ENCODE measurements at places on chromosomes 5 and 9.
A peak's percentile ranks its signal among the peaks of the same experiment; 100 is the strongest.

DNA sequence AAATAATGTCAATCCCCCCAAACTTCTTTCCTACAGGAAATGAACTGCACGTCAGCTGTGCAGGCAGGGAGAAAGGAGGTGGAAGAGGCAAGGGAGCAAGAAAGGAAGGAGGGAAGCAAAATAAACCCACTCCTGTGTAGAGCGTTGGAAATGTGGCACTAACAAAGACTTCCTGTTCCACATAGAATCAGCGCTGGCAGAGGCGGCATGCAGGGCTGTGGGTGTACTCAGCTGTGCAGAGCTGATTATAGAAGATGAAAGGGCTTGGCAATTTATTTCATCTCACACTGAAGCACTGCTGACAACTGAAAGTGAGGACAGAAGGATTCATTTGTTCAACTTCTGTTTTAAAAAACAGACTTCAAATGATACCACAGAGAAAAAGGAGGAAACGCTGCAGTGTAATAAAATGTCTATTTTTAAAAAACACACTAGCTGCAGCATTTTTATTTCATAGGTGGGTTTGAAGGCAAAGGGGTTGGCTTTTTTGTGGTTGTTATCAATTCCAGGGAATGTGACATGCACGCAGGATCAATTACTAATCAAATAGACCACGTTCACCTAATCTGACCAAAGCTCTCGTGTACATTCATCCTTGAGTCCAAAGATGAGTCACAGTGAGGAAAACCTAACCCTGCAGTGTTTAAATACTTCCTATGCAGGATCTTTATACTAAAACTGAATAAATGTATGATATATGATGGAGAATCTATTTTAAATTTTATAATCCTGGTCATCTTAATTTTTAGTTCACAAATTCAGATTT is 583.5 kb downstream of the ZNF608 start:
- no peak for DNase-seq

GRCh38 chr5:150000990-150001659 is 586 bp downstream of the HMGXB3 start:
- peak; percentile 57 for DNase-seq

DNA sequence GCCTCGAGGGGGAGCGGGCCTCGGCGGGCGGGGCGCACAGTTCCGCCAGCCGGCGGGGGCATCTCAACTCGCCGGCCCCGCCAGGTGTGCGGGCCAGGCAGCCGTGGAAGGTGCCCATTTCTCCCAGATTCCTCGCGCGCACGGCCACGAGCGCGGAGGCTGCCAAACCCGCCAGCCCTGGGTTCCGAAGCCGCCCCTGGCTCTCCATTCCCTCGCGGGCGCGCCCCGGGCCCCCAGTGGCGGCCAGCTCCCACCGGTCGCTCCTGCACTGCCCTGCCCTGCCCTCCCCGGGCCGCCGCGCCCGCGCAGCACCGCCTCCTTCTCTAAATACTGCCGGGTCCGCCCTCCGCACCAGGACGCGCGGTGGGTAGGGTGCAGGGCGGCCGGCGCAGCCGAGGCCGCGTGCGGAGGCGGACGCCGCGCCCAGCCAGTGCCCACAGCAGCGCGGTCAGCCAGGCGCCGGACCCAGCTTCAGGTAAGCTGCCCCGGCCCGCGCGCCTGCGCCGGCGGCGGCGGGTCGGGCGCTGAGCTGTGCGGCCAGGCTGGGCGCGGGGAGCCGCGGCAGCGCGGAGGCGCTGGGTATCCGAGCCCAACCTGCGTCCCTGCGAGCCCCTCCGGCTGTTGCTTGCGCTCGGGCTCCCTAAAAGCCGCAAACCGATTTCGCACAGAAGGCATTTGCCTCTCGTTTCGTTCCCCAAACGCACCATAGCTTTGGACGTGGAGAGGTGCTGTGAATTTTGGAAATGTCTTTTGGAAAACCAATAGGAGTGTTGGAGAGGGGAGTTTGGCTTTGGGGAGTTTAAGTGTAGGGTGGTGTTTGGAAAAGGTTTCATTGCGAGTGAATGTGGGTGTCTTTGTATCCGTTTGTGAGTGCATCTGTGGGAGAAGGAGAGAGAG is at the start of gene TMEM171:
TMEM171 (plus strand) TSS at position 354 of the 897 bp plus-strand sequence. CDS start 2,799 bp downstream, outside the sequence.
- peak; percentile 50 for DNase-seq

GRCh38 chr9:35915681-35916294 is 6.5 kb downstream of the SPAAR start:
- DNase-seq = no peak

GRCh38 chr5:153559926-153560325 is 69.5 kb downstream of the GRIA1 start:
- no peak for DNase-seq

DNA sequence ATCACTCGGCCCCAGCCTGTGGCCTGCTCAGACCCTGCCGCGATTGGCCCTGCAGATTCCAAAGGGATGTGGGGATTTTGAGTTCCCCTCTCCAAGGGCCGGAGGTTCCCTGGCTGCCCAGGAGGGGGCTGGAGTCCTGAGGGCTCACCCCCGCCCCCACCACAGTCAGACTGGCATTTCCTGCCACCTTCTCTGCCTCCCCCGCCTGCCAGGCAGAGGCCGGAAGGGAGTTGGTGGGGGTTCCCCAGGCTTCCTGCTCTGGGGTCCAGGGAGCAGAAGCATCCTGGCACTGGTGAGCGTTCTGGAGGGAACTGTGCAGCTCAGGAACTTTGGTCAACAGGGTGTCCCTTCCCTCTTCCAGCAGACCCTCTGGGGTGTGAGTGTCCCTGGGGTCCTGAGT is 70.6 kb downstream of the RXRA start:
- DNase-seq = no peak

- no peak for DNase-seq
Observed at GRCh38 chr5:134227259-134227658, 1.4 kb upstream of the PPP2CA start.

- no peak for DNase-seq
Observed at GRCh38 chr5:1029282-1029944, 20.8 kb downstream of the NKD2 start.

DNA sequence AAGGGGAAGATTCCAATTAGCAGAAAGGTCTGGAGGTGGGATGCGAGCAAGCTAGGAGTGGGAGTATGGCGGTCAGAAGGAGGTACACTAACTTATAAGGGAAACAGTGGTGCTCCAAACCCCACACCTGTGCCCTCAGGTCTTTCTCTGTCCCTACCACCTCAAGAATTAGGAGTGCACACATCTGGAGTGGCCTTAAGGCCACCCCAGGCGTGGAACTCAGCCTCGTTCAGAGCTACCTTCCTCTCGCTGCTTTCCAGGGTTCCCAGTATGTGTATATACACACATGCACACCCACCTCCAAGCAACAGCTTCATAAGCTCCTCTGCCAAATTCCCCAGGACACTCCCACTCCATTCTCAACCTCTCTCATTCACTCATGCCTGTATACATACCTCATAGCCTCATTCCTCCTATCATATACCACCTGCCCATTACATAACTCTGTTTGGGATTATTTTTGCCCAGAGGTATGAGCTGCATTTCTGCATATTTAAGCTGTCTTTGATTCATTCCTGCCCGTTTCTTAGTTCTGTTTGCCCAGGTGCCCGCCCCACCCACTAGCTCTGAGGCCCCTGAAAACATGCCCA is 118.7 kb downstream of the PSD2 start:
- no peak for DNase-seq

DNA sequence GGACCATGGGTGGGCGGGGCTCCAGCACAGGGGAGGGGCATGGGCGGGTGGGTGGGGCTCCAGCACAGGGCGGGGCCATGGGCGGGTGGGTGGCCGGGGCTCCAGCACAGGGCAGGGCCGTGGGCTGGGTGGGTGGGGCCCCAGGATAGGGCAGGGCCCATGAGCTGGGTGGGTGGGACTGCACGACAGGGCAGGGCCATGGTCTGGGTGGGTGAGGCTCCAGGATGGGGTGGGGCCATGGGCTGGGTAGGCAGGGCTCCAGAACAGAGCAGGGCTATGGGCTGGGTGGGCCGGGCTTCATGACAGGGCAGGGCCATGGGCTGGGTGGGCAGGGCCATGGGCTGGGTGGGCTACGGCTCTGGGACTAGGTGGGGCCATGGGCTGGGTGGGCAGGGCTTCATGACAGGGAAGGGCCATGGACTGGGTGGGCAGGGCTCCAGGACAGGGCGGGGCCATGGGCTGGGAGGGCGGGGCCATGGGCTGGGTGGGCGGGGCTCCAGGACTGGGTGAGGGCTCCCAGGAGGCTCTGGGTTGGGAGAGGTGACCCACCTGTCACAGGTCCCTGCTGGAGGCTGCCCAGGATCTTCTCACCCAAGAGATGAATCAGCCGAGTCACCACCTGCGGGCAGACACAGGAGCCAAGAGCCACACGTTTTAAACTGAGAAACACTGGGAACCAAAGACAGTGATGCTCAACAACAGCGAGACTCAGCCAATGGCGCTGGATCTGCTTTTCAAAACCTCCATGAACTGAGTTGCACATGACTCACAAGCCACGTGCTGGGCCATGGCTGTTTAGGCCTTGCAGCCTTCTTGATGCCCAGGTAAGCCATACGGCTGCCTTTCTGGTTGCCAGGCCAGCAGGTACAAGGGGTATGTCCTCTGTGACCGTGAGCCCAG is 33.6 kb upstream of the NSMF start:
- DNase-seq = no peak

GRCh38 chr5:133635051-133635450 is 22.7 kb upstream of the FSTL4 start:
- DNase-seq = no peak

DNA sequence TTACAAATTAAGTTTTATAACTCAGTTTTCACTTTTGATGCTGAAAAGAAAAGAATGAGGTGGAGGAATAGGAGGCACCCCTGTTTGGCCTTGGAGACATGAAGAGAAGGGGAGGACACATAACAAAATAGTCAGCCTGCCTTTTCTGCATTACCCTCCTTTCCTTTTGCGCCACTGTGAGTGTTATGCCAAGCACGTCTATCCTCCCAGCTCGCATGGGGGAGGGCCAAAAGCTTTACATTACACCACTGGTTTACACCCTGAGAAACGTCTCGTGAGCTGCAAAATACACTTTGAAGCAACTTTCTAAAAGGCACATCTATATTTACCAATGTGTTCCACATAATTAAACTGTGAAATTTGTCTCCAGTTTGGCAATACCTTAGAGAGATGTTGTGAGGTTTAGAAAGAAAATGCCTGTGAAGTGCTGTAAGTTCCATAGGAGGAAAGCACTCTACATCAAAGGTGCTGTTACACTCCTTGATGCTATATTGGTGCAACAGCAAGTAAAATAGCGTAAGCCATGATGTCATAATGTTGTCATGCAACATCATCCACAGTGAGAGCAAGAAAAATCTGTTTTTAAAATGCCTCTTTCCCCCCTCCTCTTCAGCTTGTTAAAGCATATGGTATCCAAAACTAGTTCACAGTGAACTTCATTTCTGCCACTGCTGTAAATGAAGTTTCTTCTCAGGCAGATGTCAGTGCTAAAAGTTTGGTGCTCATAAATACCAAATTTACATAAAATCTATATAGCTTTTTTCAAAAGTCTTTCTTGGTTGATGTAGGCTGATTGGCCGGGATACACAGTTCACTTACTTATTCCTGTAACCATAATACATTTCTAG is 50.3 kb downstream of the CETN3 start:
- no peak for DNase-seq

GRCh38 chr5:142627383-142628217 is 58.3 kb downstream of the FGF1 start:
- peak; percentile 50 for DNase-seq

- no peak for DNase-seq
Observed at GRCh38 chr5:65184780-65185179, 296.9 kb downstream of the ADAMTS6 start.

DNA sequence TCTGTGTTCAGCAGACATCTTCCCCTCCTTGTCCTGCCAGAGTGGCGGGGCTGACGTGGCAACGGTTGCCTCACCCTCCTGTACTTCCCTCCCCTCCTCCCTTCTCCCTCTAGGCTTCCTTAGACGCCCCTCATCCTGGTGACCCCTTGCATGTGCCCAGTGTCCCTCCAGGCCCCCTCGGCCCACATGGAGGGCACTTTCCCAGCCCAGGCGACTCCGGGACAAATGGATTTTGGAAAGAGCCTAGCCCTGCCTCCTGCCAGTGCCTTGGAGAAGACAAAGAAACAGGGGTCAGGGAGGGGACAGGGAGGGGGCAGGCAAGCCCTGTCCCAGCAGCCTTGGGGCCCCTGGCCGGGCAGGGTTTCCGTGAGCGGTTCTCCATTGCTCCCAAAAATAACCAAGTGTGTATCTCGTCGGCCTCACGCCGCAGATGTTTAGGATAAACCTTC is 38.3 kb upstream of the NEURL1B start:
- DNase-seq = peak; percentile 16

DNA sequence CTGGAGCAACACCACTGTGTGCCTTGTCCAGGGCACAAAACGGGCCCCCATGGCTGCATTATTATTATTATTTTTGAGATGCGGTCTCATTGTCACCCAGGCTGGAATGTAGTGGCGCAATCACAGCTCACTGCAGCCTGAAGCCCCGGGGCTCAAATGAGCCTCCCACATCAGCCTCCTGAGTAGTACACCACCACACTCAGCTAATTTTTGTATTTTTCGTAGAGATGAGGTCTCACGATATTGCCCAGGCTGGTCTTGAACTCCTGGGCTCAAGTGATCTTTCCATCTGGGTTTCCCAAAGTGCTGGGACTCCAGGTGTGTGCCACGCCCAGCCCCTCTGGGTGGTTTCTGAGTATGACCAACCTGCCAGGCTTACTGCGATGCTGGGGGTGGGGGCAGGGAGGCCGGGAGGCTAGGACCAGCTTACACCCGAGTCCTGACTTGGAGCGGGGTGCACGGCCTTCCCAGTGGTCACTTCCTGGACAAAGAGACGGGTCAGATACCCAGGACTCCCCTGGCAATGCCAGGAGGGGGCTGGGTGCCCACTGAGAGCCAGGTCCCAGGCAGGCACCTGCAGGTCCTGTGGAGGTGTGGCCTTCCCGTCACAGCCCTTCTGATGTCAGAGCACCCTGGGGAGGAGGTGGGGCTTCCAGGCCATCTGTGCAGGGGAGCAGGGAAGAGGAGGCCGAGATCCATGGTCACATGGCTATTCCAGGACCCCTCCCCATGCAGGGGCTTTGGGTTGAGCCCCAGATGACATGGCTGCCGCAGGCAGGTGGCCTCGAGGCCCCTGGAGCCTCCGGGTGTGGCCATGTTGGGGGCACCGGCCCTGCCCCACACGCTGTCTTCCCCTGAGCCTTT is 8.3 kb upstream of the NRARP start:
- no peak for DNase-seq

- peak; percentile 87 for DNase-seq
Observed at GRCh38 chr9:109794361-109795012, 14.5 kb downstream of the PALM2AKAP2 start.

DNA sequence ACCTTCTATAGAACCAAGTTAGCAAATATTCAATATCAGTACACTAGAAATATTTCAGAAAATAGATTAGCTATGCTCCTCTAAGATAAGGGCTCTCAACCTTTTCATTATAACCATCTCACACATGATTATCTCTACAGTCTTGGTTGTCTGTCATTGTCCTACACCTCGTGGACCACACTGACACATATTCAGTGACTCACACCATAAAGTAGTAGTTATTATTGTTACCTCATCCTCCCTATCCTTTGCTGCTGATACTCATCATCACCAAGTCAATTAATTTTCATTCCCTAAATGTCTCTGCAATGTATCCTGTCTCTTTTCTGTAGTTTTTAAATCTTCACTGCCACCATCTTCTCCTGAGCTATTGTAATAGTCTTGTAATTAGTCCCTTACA is 1309.2 kb upstream of the C9orf72 start:
- no peak for DNase-seq
